ENCODE measurements at places on chromosomes 6 and 20.

GRCh38 chr6:155374681-155375080 is 60.4 kb upstream of the TFB1M start:
- DNase-seq = no peak

- DNase-seq = no peak
These were observed 668.2 kb upstream of the GJE1 start for GRCh38 chr6:141464490-141464889.

DNA sequence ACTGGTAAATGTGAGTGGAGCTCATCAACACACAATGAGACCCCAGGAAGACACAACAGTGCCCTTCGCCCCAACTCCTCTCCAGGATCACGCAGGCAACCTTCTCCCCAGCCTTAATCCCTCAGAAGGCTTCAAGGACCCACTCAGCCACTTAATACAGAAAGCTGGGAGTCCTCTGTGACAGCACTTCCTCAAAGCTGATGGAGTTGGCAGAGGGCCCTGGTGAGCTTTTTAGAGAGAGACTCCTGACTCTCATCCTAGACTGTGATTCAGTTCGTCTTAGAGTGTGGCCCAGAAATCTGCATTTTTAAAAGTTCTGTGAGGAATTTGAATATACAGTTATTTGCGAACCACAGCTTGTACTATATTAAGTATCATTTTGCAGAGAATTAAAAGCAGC is 187.7 kb downstream of the UST start:
- DNase-seq = no peak

GRCh38 chr6:115817161-115817560 is 243.5 kb downstream of the FRK start:
- no peak for DNase-seq

GRCh38 chr20:50501972-50502745 is 8.0 kb upstream of the PTPN1 start:
- DNase-seq = no peak

GRCh38 chr6:145257704-145258103 is 477.6 kb downstream of the EPM2A start:
- DNase-seq = no peak

DNA sequence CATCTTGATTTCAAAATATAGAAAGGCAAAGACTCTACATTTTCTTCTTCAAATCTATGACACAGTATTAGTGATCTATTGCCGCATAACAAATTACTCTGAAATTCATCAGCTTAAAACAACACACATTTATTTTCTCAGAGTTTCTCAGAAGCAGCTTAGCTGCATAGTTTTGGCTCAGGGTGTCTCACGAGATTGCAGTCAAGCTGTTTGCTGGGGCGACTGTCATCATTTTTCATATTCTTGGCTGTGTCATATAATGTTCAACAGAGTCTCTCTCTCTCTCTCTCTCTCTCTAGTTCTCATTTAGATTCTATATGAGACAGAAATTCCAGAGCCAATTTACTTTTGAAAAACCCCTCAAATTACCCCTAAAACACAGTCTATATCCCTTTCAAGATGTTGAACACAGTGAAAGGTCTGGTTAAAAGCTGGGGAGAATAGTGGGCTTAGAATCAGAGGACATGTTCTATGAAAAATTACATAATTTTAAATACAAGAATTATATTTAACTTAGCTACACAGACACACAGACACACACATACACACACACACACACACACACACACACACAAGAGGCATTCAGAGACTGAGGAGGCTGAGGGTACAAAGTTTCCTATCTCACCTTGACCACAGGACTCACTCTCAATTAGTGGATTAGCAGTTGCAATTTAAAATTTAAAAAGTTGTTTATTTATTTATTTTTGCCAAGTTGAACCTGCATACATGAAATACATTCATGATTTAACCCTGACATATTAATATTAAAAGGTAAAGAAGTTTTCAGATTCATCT is 86.7 kb downstream of the MKKS start:
- DNase-seq = no peak

GRCh38 chr6:17902974-17903373 is 84.5 kb downstream of the KIF13A start:
- DNase-seq = no peak

DNA sequence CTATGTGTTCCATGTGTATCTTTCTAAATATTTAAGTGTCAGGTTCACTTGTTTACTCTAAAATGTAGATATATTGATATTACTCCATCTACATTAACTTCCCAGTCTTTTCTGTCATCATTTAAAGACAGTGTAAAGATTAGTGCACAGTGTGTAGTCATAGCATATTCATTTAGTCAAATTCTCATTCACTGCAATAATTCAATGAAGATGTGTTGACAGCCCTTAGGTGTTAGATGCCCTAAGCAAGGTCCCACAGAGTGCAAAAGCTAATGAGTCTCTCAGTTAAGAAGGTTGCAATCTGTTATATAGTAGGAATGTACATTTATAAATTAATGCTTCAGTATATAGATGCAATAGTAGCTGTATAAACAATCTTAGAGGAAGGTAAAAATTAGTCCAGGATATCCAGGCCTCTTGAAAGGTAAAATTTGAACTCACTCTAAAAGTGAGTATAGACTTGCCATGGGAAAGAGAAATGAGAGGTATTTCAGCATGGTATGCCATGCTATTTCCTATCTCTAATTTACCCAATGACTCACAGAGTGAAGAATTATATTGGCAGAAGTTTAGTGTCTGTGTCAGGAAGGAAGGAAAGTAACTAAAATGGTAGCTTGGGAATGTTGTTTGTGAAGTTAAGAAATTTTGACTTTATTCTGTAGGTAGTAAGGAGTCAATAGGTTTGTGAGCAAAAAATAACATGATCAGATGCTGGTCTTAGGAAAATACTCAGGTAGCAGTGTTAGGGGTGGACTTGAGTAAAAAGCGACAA is 969.9 kb upstream of the CITED2 start:
- no peak for DNase-seq
